ENCODE measurements at places on chromosomes 1 and 21.
A peak's percentile ranks its signal among the peaks of the same experiment; 100 is the strongest.

DNA sequence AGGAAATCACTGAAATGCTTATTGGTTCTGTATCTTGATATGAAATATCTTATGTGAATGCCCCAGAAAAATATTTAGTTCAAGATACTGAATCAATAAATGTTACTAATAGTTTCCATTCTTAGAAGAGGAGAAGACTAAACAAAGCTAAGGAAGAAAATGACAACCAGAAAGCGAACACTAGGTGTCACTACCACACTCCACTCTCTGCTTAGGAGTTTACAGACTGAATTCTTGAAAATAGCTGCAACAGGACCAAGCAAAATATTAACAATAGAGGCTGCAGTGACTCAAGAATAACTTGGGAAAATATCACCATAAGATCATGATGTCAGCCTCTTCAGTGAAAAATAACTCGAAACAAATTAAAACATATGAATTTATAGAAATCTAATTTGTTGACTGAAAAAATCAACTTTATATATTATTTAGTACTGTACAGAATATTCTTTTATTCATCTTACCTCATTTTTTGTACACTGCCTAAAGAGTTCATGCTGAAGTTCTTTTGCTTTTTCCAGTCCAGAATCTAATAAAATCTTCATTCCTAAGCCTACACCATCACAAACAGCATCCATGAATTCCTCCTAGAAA lies 61.6 kb downstream of the KIF14 start:
- DNase-seq, result peak; percentile 53

DNA sequence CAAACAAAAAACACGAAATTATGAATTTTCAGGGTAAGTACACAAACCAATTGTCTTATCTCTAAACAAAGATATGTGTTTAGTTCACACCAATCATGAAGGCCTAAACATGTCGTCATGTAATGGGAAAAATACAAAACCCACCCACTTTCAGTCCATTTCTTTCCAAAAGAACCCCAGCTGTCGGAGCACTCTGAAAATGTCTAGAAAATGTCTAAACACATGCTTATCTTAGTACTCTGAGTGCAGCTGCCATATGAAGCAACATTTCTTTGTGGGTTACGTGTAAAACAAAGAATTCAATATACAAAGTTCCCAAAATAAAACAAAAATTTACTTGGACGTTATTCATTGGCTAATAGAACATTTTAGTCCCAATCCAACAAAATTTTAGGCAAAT lies 22.7 kb downstream of the SERBP1 start:
- DNase-seq, result no peak

DNA sequence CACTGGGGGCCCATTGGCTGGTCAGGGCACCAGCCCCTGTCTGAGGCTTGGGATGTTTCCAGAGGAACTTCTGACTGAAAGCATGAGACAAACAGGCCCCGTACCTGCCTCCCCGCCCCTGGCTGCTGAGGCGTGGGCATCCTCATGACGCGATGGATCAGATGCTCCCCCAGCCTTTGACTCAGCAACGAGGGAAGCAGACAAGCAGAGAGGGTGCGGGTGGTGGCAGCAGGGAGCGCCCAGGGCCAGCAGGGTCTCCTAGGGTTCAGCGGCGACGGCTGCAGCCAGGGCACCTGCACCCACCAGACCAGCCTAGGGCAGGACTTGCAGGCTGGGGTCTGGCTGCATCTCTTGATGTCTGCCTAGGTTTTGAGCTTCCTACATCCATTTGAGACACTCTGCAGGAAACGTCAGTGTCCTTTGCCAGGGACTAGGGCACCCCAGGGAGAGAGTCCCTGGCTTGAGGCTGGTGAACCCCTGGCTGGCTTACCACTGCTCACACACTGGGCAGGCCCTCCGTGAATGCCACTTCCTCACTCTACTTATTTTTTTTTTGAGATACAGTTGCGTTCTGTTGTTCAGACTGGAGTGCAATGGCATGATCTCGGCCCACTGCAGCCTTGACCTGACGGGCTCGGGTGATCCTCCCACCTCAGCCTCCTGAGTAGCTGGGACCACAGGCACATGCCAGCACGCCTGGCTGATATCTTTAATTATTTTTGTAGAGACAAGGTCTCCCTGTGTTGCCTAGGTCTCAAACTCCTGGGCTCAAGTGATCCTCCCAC lies 63.3 kb downstream of the DHRS3 start:
- no peak for DNase-seq

- DNase-seq, result no peak
These were observed 41.8 kb upstream of the CSF3R start for GRCh38 chr1:36524359-36525062.

GRCh38 chr1:208349694-208350330 lies 105.6 kb upstream of the PLXNA2 start:
- no peak for DNase-seq

DNA sequence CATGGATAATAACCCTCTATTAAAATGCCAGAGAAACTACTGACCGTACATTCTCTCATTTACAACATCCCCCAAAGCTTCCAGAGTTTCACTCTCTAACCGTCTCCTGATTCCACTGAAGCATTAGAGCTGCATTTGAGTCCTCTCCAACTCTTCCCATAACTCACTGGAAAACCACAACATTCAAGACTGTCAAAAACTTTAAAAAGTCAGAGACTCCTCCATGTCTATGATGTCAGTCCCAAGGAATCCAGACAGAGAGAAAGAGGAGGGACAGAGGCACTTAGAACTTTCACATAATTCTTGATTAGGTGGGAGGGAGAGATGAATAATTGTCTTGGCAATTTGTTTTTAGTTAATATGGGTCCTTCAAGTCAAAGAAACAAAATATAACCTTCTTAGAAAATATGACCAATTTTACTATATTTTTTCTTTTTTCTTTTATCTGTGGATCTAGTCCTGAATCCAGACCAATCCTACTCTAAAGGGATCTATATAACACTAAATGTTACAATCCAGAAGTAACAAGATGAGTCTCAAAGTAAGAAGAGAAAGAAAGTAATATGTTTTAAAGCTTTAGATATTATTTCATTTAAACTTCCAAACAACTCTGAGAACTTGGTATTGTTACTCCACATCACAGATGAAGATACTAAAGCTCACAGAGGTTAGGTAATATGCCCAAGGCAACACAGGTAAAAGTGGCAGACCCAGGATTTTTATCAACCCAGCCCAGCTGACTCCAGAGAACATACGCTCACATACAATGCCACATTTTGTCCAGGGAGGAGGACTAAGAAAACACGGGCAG lies 23.8 kb downstream of the OTUD7B start:
- DNase-seq, result peak; percentile 96

DNA sequence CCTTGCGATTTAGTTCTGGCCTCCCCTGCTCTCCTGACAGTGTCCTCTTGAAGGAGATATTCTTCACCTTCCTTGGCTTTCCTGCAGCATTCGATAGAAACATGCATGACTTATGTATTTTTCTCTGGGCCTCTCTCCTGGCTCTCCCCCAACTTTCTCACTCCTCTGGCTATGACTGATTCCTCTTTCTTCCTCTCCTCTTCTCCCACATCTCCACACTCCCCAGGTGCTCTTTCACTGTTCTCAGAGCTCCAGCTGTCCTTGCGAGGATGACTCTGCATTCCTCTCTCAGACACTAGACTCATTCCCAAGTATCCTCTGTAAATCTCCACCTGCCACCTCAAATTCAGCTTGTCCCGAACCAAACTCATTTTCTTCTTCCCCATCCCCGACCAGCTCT lies 18.0 kb downstream of the LRRC42 start:
- DNase-seq, result no peak

- no peak for DNase-seq
These were observed 27.0 kb upstream of the NPL start for GRCh38 chr1:182762536-182762935.

DNA sequence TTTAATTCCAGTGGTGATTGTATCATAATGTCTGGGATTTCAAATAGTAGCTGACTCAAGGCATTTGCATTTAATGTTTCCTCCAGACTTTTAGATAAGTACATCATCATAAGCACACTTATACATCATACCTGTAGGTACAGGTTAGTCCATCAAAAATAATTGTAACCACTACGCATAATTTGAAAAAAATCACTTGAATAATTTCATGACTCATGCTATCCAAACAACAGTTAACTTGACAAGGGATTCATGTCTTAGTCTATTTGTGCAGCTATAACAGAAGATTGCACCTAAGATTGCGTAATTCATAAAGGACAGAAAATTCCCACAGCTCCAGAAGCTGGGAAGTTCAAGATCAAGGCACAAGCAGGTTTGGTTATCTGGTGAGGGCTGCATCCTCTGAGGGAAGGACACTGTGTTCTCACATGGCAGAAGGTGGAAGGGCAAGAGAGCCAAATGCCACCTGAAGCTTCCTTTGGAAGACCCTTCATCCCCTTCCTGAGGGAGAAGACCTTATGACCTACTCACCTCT lies 801.7 kb upstream of the BRINP3 start:
- no peak for DNase-seq

GRCh38 chr1:162136760-162137159 lies 67.3 kb downstream of the NOS1AP start:
- peak; percentile 92 for DNase-seq

GRCh38 chr1:116254776-116255175 lies 118.3 kb upstream of the ATP1A1 start:
- DNase-seq, result peak; percentile 20

DNA sequence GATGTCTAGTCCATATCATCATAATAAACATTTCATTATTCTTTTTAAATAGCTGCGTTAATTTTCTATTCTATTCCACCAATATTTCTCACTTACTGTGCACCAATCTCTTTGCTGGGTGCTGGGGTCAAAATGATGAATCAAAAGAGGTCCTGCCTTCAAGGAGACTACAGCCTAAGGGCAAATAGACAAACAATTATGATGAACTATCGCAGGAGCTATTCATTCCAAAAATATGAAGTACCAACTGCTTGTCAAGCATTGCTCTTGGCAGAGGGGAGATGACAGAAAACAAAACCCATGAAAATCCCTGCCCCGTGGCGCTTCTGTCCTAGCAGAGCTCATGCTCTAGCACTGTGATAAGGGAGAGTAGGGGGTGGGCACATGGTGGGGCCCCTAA lies 28.8 kb upstream of the SLC26A9 start:
- DNase-seq, result peak; percentile 55

All from M059J (cell line).